ENCODE measurements at places on chromosomes 1 and 21.

- DNase-seq = no peak
These were observed 12.1 kb upstream of the TSPEAR start for GRCh38 chr21:44723177-44724131.

- no peak for DNase-seq
These were observed 22.3 kb downstream of the WLS start for GRCh38 chr1:68210027-68210426.

DNA sequence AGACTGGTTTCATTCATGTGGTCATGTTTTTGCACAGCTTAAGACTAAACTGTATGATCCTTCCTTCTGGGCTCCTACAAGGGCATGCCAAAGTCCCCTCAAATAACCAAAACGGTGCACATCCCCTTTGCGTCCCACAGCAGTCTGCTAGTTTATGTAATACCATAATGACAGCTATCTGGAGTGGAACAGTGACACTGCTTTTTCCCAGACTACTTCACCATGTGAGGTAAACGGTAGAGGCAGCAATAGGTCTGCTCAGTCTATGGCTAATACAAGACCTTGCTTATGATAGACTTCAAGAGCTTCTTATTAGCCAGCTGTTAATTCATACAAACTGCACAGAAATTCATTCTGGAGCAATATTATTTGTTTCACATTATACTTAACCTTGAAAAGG, 395.5 kb downstream of the SMYD3 start:
- DNase-seq = no peak

DNA sequence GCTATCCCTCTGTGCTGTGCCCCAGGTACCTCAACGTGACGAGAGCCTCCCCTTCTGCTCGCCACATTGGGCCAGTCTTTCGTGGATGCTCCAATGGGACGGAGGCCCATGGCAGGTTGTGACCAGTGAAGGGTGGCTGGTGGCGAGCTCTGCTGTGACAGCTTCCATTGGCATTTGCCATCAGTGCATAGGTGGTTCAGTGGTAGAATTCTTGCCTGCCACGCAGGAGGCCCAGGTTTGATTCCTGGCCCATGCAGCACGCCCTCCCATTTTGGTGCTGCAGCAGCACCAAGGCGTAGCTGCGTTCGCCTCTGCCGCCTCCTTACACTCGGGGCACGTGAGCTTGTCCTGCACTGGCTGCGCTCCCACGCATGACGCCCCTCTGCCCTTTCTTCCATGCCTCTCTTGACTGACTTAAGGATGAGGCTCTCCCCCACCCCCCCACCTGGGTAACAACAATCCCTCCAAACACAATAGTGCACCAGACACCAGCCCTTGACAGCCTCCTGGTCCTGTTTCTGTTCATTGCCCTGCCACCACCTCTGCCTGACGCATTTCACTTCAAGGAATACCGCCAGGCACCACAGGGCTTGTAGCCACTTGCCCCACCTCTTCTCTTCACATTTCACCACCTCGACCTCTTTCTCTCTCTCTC, 24.7 kb upstream of the FCGR2A start:
- DNase-seq = no peak

DNA sequence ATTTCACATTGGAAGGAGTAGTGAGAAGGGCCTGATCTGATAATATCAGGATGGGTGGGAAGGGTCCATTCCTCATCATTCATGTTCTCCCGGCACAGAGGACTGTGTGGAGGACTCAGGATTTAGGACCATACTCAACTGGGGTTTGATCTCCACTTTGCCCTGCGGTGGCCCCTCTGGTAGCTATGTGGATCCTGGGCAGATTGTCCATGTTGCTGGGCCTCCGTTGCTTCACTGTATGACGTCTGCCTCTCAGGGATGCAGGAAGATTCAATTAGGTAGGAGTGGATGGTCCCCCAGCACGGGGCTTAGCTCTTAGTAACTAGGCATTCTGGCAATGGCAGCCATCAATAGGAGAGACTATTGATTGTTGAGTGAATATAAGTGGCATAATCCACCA, 2.3 kb downstream of the ETS2 start:
- no peak for DNase-seq

DNA sequence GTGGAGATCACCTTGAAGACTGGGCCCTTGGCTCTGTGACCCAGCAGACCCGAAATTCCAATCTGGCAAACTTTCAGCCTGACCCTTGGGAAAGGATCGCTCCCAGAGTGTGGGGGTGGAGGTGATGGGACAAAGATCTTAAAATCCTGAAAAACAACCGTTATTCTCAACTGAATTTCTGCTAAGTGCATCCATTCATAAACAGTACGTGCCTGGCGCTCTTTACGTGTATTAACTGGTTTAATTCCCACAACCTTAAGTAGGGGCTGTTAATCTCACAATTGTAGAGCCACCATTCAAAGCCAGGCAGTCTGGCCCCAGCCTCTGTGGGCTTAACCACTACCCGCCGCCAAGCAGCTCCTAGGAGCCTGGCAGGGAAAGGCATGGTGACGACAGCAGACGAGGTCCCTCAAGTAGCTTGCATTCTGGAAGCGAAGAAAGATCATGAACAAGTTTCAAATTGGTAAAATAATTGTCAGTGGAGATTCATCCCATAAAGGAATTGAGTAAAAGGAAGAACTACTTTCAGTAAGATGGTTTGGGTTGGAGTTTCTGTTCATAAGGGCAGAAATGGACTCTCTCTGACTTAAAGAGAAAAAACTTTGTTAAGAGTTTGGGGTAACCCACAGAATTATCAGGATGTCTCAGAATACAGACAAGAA, 11.4 kb upstream of the RGS16 start:
- no peak for DNase-seq

DNA sequence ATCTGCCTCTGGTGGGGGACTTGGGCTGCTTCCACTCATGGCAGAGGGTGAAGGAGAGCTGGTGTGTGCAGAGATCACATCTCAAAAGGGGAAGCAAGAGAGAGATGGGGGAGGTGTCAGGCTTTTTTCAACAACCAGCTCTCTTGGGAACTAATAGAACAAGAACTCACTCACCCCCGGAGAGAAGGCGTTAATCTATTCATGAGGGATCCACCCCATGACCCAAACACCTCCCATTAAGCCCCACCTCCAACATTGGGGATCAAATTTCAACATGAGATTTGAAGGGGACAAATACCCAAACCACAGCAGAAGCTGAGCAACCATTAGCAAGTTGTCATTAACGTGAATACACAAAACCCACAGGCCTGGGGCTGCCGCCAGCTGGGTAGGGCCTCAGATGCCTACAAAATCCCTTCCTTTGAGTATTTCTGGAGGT, 12.0 kb upstream of the VWA5B1 start:
- DNase-seq = no peak

DNA sequence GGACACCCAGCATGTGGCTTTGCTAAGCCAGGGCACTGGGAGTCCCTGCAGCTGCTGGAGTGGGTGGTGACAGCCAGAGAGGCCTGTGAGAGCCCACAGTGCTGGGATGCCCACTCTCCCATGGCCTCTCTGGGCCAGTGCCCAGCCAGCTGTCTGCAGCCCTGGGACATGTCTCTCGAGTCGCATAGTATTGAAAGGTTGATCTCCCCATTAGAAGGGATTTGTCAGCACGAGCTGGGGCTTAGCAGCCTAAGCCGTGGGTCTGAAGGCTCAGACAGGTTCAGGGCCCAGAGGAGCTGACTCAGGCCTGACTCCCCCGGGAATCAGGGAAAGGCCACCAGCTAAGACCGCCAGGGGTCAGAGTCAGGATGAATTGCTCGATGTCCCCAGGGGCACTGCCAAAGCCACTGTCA, 53.5 kb downstream of the FOXD2 start:
- no peak for DNase-seq

DNA sequence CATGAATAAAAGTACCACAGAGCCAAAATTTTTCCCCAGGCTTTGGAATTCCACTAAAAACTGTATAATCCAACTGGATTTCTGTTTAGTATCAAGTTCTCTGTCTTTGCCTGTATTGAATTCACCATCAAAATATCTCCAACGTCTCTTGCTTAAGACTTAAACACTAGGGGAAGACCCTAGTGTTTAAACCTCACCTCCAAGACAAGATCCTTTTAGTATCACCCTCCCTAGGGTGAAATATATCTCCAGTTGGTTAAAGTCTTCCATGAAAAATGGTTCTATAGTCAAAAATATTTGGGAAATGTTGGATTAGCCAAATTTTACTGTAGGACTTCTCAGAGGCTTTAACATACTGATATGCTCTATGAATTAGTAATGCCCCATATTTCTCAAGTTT, 8.1 kb upstream of the XCL1 start:
- DNase-seq = no peak

- DNase-seq = no peak
These were observed 34.9 kb downstream of the ARID1A start for GRCh38 chr1:26730695-26731094.

- no peak for DNase-seq
These were observed 8.6 kb downstream of the LMOD1 start for GRCh38 chr1:201937624-201938213.

- no peak for DNase-seq
These were observed 7.0 kb downstream of the CSDE1 start for GRCh38 chr1:114750780-114751179.

- DNase-seq = no peak
These were observed 4.1 kb downstream of the CDC42BPA start for GRCh38 chr1:227314014-227314848.

- no peak for DNase-seq
These were observed 63.0 kb downstream of the B3GALNT2 start for GRCh38 chr1:235441159-235441685.

DNA sequence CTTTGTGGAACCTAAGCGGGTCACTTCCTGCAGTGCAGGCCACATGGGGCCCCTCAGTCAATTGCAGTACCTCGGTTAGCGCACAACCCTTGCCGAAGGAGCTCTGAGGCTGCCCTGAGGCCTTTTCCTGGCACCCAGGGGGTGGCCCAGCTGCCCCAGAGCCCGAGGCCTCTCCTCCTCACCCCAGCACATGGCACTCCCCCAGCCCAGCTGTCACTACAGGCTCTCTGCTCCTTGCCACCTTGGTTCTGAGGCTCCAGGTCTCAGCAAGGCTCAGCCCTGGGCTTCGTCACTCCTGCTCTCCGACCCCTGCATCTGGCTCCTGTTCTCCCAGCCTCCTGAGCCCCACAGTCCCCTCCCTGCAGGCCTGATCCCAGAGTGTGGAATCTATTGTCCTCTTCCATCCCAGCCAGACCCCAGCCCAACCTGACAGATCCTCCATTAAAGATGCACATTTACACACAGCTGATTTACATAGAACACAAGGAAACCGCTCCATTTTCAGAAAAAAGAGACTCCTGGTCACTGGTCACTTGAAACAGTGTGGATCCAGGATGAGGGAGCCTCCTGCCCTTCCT, 192.8 kb upstream of the POU3F1 start:
- DNase-seq = no peak

DNA sequence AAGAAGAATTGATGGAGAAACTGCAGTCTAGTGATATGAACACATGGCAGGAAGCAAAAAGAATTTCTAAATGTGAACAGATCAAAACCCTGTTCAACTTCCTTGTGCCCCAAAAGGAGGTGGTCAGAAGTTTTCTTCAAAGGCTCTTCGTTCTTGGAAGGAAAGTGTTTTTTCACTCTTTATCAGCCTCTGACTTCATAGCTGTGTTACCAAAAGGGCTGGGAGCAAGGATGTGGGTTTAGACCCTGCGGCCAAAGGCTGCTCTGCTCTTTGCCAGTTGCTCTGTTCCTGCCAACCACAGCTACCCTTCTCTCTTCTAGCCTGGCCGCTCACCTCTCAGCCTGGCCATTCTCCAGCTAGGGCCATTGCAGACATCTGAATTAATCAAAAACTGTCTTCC, 53.8 kb downstream of the PTGER3 start:
- DNase-seq = no peak

GRCh38 chr1:48120621-48121020, 101.9 kb upstream of the SLC5A9 start:
- DNase-seq = no peak

- DNase-seq = no peak
These were observed 20.1 kb downstream of the DISP3 start for GRCh38 chr1:11498956-11499594.

- DNase-seq = no peak
These were observed 132.2 kb downstream of the TLR5 start for GRCh38 chr1:223010582-223011504.

DNA sequence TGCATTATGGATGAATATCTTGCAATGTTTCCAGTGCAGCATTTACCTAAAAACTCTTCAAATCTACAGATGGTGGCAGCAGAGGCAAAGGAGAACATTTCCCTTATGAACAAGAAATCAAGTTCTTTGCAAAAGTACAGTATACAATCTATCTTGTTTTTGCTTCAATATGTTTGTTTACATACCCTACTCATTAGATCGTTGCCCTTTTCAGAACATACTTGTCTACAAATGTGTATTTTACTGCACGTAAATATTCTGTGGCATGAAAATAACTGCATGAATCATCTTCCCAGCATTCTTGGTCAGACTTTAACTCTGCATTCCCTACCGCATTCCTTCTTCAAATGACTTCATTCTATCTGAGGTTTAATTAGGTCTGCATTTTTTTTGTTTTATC, 212.7 kb downstream of the ZP4 start:
- DNase-seq = no peak

- no peak for DNase-seq
These were observed 19.4 kb upstream of the ZNF281 start for GRCh38 chr1:200429221-200429751.

DNA sequence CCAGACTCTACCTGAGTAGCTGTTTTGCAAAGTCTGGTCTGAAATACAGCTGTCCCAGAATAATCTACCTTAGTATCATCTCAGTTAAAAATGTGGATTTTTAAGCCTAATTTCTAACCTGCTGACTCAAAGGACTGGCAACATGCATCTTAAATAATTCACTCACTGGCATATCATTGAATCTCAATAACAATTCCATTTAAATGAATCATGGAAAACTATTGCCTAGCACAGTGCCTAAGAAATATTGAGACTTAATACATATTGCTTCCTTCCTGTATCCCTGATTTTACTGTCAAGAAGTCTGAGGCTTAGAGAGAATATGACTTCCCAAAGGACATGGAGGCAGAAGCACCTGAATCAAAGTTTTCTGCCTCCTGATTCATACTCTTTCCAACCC, 3.1 kb downstream of the CCDC190 start:
- no peak for DNase-seq

DNA sequence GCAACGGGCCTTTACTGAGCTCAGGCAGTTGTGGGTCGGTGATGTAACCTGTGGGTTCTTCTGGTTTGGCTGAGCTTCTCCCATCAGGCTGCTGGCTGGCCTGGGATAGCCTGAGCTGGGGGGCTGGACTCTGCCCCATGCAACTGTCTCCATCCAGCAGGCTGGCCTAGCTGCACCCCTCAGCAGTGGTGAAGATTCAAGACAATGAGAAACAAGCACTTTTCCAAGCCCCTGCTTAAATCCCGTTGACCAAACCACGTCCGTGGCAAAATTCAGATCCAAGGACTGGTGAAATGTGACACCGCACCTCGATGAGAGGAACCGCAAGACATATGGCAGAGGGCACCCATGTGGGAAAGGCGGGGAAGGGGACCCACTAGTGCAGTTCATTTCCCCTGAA, 25.6 kb downstream of the PRSS38 start:
- DNase-seq = no peak

Data from substantia nigra (tissue), 51 donors.